ENCODE measurements at places on chromosomes 4 and X.

- DNase-seq: no peak
These were observed 152.0 kb upstream of the USP9X start for GRCh38 chrX:40933132-40933705.

DNA sequence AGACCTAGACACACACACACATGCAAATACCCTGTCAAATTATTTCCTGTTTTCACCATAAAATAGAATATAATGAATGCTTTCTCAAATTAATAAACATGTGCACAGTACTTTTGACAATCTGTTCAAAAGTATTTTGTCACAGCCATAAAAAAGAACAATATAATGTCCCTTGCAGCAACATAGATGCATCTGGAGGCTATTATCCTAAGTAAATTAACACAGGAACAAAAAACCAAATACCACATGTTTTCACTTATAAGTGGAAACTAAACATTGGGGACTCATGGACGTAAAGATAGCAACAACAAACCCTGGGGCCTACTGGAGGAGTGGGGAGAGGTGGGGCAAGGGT is 15.5 kb downstream of the RAB40A start:
- DNase-seq: no peak

DNA sequence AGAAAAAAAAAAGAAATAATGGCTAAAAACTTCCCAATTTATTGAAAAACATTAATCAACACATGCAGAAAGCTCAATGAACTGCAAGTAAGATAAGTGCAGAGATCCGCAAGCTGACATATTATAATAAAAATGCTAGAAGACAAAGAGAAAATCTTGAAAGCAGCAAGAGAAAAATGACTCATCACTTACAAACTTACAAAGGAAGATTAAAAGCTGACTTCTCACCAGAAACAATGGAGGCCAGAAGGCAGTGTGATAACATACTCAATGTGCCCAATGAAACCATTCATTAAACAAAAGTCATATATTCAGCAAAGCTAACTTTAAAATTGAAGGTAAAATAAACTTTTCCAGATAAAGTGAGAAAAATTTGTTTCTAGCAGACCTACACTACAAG is 7.3 kb upstream of the BRWD3 start:
- no peak for DNase-seq

DNA sequence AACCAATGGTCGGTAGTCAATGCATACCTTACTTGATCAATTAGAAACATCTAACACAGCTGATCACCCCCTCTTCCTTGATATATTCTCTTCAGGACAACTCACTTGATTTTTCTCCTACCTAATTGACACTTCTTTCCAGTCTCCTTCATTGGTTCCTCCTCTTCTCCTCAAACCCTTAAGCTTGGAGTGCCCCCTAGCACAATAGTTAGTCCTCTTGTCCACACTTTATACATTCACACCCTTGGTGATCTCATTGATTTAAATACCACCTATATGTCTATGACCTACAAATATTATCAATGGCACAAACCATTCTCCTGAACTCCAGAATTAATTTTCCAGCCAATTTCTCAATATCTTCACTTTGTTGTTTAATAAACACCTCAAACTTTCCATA is 724.0 kb downstream of the ADGRL3 start:
- DNase-seq: no peak

DNA sequence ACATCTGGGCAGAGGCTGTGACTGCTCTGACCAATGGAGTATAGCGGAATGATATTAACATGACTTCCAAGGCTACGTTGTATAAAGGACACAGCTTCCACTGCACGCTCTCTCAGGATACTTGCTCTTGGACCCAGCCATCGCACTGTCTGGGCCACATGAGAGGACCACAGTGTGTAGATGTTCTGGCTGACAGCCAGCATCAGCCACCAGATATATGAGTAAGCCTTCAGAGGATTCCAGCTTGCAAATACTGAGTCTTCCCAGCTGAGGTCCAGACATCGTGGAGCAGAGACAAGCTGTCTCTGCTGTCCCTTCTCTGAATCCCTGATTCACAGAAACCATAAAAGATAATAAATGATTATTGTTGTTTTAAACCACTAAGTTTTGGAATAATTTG is 146.8 kb upstream of the USP9X start:
- DNase-seq: no peak

- no peak for DNase-seq
These were observed 72.1 kb downstream of the BANK1 start for GRCh38 chr4:101862595-101862994.

- DNase-seq: no peak
These were observed 752 bp downstream of the FRAS1 start for GRCh38 chr4:78057600-78058550.

DNA sequence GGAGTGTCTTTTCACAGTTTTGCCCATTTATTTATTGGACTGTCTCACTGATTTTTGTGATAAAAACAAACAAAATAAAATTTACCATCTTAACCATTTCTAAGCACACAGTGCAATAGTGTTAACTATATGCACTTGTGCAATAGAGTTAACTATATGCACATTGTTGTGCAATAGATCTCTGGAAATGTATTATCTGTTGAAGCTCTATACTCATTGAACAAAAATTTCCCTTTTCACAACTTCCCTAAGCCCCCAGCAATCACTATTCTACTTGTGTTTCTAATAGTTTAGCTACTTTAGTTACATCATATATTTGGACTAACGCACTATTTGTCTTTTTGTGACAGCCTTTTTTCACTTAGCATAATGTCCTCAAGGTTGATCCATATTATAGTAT is 59.7 kb upstream of the BEX4 start:
- no peak for DNase-seq

DNA sequence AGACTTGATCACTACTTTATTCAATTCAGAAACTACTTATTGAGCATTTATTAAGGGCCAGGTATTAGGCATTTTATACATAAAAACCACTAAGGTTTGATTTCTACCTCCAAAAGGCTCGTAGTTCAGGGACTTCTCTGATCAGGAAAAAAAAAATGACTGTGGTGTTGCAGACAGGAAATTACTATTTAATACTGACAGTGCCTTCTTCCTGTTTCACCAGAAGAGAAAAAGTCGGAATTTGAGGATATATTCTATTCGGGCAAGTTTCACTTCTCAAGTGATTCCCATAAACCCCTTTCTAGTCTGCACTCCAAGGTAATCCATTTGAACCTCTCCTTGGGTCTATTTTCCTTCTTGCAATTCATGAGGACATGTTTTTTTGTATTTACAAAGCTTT is 15.3 kb upstream of the TASL start:
- no peak for DNase-seq

DNA sequence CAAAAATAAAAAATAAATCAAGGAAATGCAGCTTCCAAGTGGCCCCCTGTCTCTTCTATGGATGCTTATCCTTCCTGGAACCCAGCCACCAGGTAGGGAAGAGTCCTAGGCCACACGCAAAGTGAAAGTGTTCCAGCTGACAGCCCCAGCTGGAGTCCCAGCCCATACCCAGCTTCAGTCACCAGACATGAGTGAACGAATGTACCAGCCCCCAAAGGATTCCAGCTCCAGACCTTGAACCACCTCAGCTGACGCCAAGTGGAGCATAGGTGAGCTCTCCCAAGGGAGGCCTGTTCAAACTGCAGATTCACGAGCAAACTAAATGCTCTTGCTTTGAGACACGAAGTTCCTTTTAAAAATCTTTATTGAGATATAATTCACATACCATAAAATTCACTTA is 62.0 kb downstream of the BCOR start:
- no peak for DNase-seq

DNA sequence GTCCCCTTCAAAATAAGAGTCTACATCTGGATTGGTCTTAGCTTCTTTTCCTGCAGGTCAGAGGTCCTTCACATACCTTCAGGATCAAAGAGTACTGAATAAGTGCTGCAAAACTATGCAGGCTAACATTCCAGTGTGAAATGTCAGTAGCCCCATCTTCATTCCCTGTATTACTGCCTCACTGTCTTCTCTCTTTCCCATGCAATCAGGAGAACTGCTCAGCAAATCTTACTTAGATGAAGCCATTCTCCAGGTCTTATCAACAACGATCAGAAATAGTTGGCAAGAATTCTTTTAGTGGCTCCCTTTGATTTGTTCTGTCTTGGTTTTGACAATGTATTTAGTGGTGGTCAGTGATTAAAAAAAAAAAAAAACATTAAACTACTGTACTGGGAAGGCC is 26.0 kb upstream of the IQCM start:
- DNase-seq: no peak

DNA sequence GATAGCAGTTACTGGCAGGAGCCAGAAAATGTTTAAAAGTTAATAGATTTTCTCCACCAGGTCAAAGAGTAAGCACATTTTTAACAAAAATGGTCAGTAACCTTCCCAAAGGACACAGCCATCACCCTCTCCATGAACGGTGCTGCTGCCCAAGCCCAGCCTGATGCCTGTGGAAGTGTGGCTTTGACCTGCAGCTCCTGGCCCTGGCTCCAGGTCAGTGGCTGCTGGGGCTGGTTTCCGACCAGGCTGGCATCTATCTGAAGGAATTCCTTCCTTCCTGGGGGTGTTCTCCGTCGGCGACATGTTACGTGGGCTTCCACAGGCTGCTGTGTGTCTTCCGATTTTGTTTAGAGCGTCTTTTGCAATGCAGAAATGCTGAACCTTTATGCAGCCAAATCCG is 61.7 kb downstream of the ACOX3 start:
- no peak for DNase-seq

GRCh38 chrX:107348990-107349389 is 100.5 kb upstream of the FRMPD3 start:
- DNase-seq: no peak

DNA sequence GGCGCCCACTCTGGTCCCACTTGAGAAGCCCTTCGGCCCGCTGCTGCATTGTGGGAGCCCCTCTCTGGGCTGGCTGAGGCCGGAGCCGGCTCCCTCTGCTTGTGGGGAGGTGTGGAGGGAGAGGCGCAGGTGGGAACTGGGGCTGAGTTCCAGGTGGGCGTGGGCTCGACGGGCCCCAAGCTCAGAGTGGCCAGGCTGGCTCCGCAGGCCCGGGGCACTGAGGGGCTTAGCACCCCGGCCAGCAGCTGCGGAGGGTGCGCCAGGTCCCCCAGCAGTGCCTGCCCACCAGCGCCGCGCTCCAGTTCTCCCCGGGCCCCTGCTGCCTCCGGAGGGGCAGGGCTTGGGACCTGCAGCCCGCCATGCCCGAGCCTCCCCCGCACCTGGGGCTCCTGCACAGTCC is 65.2 kb upstream of the SMIM10 start:
- DNase-seq: no peak

DNA sequence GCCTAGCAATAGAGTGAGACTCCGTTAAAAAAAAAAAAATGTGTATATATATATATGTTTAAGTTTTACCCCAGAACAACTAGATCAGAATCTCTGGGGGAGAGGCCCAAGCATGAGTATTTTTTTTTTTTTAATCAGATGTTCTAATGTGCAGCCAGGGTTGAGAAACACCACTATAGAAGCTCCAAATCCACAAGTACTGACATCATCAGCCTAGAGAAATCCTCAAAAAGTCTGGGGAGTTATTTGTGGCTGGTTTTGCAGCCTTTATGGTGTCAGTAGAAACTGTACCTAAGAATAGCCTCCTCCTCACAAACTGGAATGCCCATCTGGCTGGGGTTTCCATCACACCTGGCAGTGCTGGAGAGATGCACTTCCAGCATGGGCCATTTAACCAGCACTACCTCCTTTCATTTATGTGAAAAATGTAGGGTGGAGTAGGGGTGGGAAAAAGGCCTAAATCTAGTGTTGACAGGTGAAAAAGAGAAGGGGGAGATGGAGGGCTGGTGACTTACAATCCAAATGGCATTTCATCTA is 93.5 kb downstream of the CBLL2 start:
- no peak for DNase-seq

GRCh38 chrX:104270916-104271512 is 16.3 kb upstream of the ESX1 start:
- no peak for DNase-seq

GRCh38 chr4:99362768-99363167 is 10.2 kb upstream of the ADH1C start:
- no peak for DNase-seq

- no peak for DNase-seq
These were observed 229.1 kb downstream of the DCTD start for GRCh38 chr4:182688081-182688480.

- no peak for DNase-seq
These were observed 16.1 kb downstream of the AFP start for GRCh38 chr4:73451981-73452747.

GRCh38 chr4:10179957-10180602 is 63.5 kb upstream of the WDR1 start:
- peak; percentile 25 for DNase-seq

- no peak for DNase-seq
These were observed 21.6 kb downstream of the GPRASP1 start for GRCh38 chrX:102672856-102673255.

DNA sequence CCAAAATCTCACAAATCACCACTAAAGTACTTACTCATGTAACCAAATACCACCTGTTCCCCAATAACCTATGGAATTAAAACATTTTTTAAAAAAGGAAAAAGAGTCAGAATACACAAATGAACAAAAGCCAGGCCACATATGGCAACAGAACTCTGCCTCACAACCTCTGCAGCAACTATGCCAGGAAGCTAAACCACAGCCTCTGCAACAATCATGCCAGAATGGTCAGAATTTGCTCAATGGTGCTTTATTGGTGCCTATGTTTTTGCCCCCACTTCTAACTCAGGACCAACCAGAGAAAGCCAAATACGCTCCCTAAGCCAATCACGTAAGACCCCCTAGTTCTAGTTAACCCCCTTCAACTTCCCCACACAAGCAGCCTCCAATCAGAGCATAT is 69.6 kb downstream of the HOPX start:
- DNase-seq: no peak

DNA sequence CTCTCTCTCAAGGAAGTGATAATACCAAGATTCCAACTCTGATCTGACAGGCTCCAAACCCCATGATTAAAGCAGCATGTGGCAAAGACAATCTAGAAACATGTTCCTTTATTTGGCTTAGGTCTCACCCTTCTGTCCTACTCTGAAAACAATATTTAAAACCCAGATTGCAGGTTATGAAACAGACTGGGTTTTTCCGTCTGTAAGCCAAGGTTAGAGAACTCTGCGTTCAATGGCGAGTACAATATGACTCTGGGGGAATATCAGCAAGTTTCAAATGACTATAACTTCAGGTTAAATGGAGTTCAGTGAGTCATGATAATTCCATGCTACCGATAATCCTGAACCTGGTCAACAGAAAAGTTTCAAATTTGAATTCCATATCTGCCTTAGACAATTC is 50.8 kb downstream of the ANAPC10 start:
- DNase-seq: no peak

GRCh38 chr4:82388405-82388804 is 14.6 kb upstream of the HNRNPD start:
- no peak for DNase-seq

GRCh38 chrX:103437147-103437873 is 61.0 kb downstream of the BEX3 start:
- DNase-seq: no peak

DNA sequence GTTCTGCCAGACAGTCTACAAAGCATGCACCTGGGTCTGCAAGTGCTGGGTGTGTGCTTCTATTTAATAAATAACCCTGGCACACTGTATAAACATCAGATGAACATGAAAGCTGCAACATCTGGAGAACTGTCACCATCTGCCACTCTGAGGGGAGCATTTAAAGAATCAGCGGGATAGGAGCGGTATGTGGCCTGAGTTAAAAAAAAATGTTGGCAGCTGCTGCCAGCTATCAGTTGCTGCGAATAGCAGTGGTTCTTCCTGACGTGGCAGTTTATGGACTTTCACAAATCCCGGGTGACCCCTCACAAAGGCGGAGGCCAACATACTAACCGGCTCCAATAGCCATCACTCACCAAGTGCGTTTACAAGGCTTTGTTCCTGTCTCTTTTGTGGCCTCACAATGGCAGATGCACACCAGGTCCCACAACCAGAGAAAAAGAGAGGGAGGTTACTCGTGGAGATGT is 95.1 kb downstream of the RASL11B start:
- DNase-seq: no peak

- DNase-seq: no peak
These were observed 82.0 kb upstream of the SPANXB1 start for GRCh38 chrX:140920416-140920815.
